ENCODE measurements at places on chromosomes 12 and 14. TPM values are rescaled to one million over a fixed set of nuclear protein-coding genes. Genes with fewer than 3 reads are reported as not detected.

DNA sequence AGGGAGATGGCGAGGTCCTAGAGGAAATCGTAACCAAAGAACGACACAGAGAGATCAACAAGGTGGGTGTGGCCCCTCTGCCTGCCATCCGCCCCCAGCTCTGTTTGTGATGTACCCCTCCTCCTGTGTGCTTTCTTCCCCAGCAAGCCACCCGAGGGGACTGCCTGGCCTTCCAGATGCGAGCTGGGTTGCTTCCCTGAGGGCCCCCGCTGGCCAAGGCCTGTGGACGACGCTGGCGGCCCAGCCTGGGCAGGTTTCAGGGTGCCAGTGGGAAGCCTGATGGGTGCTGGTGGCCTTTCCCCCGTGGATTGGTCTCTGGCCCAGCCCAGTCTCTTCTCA is 2.0 kb downstream of the ARL6IP4 start:
- no peaks in the 10 kb centered on the region for H3K27me3 ChIP-seq
- no peak for DNase-seq
- no peaks in the 10 kb centered on the region for H3K36me3 ChIP-seq

GOLT1B gene
- total RNA-seq, result 13.7 TPM

GALNT16 gene
- total RNA-seq, result 6.3 TPM

DNA sequence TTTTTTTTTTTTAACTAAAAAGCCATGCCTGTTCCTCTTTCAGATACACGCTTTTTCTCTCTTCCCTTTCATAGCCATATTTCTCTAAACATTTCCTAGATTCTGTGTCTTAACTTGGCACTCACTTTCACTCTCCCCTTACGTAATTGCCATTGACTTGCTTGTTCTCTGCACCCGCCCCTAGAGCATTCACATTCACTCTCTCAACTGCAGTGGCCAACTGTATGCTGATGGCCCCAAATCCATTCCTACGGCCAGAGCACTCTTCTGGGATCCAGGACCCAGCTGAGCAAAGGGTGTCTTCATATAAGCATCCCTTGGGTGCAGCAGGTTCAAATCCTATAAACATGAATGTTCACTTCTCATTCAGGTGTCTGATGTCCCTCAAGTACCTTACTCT is 59.5 kb downstream of the CKB start:
- no peak overlapping the region for H3K4me3 ChIP-seq
- H3K27me3 ChIP-seq, result no peaks in the 10 kb centered on the region
- H3K36me3 ChIP-seq, result peaks cover 4% of the 10 kb centered on the region
- H3K27ac ChIP-seq, result no peak overlapping the region
- DNase-seq, result no peak

GRCh38 chr12:85711735-85712390 is 124.3 kb downstream of the RASSF9 start:
- H3K4me3 ChIP-seq, result no peak overlapping the region
- H3K27ac ChIP-seq, result no peak overlapping the region
- no peak for DNase-seq
- no peaks in the 10 kb centered on the region for H3K27me3 ChIP-seq
- H3K36me3 ChIP-seq, result no peaks in the 10 kb centered on the region

- no peak overlapping the region for H3K4me3 ChIP-seq
- H3K27ac ChIP-seq, result no peak overlapping the region
- H3K36me3 ChIP-seq, result no peaks in the 10 kb centered on the region
- H3K27me3 ChIP-seq, result no peaks in the 10 kb centered on the region
Observed at GRCh38 chr14:90045616-90046015, 16.2 kb upstream of the KCNK13 start.

DNA sequence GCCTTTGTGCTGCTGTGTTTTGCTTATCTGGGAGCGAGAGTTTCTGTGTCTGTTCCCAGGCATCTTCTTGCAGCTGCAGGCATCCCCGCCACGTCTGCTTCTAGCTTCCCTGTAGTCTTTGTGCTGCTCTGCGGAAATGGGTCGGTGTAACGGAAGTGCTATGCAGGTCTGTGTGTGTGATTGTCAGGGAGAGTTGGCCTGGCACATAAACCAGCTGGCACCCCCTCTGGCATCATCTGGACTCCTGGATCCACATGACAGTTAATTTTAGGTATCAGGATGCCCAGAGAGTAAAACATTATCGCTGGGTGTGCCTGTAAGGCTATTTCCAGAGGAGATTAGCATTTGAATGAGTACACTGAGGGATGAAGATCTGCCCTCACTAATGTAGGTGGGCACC is 9.4 kb upstream of the OASL start:
- H3K4me1 ChIP-seq, result no peaks in the 10 kb centered on the region
- no peak overlapping the region for H3K4me3 ChIP-seq
- no peak overlapping the region for H3K27ac ChIP-seq
- H3K36me3 ChIP-seq, result no peaks in the 10 kb centered on the region
- no peaks in the 10 kb centered on the region for H3K27me3 ChIP-seq

HOXC12 gene
- not detected for total RNA-seq

JPH4 gene
- 3.6 TPM for total RNA-seq

DNA sequence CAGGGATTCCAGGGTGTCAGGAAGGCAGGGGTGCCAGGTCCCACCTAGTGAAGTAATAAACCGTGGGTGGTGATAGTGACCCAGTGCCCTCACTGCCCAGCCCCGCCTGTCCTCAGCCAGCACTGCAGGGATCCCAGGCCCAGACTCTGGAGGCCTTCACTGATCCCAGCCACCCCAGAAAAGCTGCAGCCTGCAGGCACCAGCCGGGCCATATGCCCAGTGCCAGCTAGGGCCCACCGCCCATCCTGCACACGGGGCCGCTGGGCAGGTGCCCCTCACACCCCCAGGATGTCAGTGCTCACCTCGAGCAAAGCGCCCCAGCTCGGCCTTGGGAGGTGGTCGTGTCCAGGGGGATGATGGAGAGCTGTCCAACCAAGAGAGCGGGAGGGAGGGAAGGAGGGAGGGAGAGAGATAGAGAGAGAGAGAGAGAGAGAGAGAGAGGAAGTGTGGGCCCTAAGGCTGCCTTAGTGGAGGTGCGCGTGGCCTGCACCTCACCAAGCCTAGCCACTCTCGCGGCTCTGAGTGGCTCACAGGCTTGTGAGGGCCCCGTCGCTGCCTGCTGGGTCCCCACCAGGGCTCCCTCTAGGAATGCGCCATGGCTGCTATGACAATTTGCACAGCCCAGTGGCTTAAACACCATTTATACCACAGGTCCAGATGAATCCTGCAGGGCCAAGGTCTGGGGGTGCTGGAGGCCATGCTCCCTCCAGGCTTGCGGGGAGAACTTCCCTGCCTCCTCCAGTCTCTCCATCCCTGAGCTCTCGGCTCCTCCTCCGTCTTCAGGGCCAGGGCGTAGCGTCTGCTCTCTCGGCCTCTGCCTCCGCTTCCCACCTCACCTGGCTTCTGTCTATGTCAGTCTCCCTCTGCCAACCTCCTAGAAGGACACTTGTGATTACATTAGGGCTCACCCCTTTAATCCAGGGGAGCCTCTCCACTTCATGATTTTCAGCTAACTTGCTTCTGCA is 401.0 kb downstream of the TMEM121 start:
- no peak overlapping the region for H3K4me3 ChIP-seq
- no peaks in the 10 kb centered on the region for H3K36me3 ChIP-seq
- no peaks in the 10 kb centered on the region for H3K27me3 ChIP-seq
- no peak overlapping the region for H3K27ac ChIP-seq
- no peaks in the 10 kb centered on the region for H3K4me1 ChIP-seq

LHX5 gene
- not detected for total RNA-seq

GRCh38 chr14:60732840-60733483 is 1.6 kb upstream of the MNAT1 start:
- peaks cover 11% of the 10 kb centered on the region for H3K4me1 ChIP-seq
- no peak overlapping the region for H3K4me3 ChIP-seq
- no peak for DNase-seq
- no peaks in the 10 kb centered on the region for H3K27me3 ChIP-seq

GSG1 gene
- total RNA-seq, result 449 TPM

DNA sequence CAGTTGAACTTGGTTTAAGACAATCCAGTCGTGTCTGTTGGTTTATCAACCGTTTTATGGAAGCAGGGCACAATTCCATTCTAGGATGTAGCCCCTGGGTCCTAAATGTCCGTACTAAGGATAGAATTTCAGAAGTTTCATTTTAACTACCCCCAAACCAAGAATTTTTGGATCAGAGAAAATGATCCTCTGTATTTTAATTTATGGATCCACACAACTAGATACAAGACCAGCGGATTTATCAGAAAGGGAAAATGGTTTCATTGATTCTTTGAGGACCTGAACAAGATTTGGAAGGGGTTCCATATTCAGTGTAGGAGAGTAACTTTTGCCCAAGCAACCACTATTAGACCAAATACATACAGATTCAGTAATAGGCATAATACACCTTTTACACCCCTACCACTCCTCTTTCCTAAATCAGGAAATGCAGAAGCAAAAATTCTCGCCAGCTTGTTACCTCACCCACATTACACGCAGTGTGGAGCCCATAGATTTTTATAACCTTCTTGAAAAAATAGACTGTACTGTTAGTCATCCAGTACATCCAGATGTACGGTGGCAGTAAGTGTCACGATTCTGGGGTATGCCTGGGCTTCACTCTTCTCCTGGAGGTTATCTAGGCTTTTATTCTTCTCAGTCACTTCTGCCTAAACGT is 1.4 kb upstream of the FBXL14 start:
- H3K4me3 ChIP-seq, result no peak overlapping the region
- peak overlapping the region; percentile 90 for H3K27ac ChIP-seq
- H3K27me3 ChIP-seq, result no peaks in the 10 kb centered on the region
- no peaks in the 10 kb centered on the region for H3K36me3 ChIP-seq
- peaks cover 22% of the 10 kb centered on the region for H3K4me1 ChIP-seq

NFATC4 gene
- total RNA-seq, result 53.5 TPM

- H3K36me3 ChIP-seq, result no peaks in the 10 kb centered on the region
- no peaks in the 10 kb centered on the region for H3K27me3 ChIP-seq
- peak overlapping the region; percentile 98 for H3K27ac ChIP-seq
- peak; percentile 90 for DNase-seq
- peak overlapping the region; percentile 86 for H3K4me3 ChIP-seq
Observed at GRCh38 chr14:75277008-75277814, 1.4 kb upstream of the FOS start.

DNA sequence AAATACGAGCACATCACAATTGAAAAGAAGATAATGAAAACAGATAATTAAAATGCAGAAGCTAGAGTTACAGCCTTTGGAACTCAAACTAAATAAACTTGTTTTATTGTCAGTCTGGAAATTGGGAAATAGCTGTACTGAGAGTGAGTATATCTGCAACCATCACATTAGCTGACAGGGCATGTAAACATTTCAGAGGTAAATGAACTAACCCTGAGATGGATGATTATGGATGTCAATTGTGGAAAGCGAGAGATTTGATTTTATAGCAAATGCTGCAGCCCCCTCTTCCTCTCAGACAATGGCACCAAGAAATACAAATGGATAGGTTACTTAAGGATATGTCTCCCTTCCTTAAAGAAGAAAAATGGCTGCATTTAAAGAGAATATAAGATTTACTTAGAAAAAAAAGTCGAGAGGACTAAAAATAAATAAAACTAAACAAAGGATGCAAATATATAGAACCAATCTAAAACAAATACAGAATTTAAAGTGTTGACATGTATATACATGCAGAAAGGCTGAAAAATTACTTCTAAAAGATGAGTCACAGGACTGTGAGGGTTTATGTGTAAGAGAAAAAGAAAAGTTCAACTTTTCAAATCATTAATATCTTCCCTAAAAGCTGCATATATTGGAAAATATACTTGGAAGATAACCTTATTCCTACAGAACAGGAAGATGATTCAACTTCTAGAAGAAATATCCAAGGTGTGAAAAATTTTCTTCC is 120.3 kb upstream of the FLRT2 start:
- no peaks in the 10 kb centered on the region for H3K4me1 ChIP-seq
- H3K27me3 ChIP-seq, result no peaks in the 10 kb centered on the region
- no peak for DNase-seq
- no peak overlapping the region for H3K4me3 ChIP-seq

GRCh38 chr14:60328583-60328982 is 79.6 kb downstream of the PPM1A start:
- peaks cover 5% of the 10 kb centered on the region for H3K4me1 ChIP-seq
- no peak for DNase-seq
- no peak overlapping the region for H3K4me3 ChIP-seq
- H3K27me3 ChIP-seq, result no peaks in the 10 kb centered on the region

DNA sequence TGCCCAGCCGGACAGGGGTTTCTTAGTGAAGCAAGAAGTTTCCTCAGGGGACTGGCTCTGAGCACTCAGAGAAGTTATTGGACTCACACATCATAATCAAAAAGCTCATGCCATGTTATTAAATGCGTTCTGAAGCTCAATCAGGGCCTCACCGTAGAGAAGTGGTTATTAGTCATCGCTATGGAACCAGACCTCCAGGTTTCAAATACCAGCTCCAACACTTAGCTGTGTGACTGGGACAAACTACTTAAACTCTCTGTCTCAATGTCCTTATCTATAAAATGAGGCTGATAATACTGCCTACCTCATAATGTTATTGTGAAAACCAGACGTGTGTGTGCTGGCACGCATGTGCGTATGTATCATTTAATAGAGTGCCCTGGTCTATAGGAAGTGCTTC is 7.3 kb downstream of the STAT6 start:
- no peak for DNase-seq
- no peak overlapping the region for H3K27ac ChIP-seq
- no peak overlapping the region for H3K4me3 ChIP-seq
- no peaks in the 10 kb centered on the region for H3K36me3 ChIP-seq

Data from testis (tissue), 5 donors.